RKO (cell line): ENCODE measurements at places on chromosomes 3 and 15.

DNA sequence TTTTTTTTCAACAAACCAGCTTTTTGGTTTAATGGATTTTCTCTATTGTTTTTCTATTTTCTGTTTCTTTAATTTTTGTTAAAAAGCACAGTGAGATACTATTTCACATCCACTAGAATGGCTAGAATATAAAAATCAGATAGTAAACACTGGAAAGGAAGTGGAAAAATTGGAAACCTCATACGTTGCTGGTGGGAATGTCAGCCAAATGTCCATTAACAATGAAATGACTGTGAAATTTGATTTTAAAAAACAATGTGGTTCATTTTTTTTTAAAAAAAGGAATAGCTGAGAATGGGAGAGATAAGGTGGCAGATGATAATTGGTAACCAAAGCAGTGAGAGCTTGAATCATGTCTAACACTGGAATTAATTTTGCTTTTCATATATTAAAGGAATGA lies 19.9 kb downstream of the NR2C2 start:
- DNase-seq = no peak

DNA sequence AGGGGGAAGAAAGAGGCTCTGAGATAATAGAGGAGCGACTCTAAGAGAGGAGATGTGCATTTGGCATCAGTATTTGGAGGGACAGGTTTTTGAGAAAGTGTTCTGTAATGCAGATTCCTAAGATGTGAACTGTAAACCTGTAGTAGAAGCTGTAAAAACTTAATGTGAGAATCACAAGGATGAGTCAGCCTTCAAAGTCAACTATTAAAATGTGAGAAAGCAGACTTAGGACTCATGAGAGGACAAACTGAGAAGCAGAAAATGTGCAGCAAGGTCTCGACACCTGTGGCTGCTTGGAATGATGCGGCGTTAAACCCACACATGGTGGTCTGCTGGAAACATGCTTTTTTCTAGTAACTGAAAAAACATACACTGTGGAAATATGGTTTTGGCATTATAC lies 36.0 kb downstream of the USP13 start:
- peak; percentile 14 for DNase-seq

- no peak for DNase-seq
Measured at GRCh38 chr15:51861557-51862359, 32.3 kb downstream of the TMOD3 start.

DNA sequence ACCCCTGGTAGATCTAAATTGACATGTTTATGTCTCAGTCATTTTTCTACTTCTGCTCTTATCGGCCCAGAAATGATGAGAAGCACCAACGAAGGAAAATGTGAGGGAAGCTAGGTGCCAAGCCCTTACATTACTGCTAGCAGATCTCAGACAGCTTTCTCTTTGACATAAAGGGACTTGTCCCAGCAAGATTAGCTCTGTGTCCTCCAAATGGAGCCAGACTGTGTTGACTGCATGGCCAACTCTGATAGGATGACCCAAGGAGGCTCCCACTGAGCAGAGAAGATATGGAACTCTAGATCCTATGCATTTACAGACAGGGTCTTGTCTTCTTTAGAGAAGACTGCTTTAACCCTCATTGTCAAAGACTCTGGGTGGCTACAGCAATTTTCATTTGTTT lies 2.8 kb upstream of the MCTP2 start:
- DNase-seq = no peak

- no peak for DNase-seq
Measured at GRCh38 chr3:170355738-170356595, 1.5 kb upstream of the SKIL start.

- DNase-seq = no peak
Measured at GRCh38 chr15:63076714-63077046, 34.1 kb downstream of the TPM1 start.

DNA sequence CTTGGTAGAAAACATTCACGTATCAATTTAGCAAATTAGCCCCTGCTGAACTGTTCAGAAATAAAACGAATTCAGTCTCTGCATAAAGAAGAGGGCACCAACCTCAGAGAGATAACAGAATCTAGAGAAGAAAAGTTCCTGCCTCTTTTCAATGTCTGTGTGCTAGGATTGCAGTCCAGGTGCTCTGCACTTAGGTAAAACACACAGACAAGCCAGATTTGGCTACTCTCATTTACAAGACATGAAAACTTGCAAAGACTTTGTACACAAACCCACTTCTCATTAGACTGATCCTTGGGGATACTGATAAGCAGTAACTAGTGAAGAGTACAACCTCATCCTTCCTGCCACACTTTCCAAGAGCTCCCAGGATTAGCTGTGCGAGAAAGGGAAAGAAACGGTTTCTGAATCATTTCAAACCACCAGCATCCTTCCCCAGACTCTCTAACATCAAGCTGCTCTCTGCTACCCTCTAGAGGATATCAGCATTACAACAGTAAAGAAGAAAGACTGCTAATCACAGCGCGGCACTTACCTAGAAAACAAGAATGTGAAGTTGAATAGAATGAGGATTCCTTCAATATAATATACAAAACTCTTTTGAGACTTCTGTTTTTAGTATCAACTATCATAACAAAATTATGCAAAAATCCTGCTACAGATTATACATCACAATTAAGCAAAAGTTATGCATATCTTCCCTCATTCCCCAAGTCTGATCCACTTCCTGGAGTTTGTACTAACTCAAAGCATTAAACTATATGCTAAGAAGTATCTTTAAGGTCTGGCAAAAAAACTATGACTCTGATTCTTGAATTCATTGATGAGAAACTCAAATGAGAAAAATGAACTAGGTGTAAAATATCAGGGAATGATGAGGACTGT lies 306.4 kb downstream of the MAGI1 start:
- DNase-seq = peak; percentile 77

DNA sequence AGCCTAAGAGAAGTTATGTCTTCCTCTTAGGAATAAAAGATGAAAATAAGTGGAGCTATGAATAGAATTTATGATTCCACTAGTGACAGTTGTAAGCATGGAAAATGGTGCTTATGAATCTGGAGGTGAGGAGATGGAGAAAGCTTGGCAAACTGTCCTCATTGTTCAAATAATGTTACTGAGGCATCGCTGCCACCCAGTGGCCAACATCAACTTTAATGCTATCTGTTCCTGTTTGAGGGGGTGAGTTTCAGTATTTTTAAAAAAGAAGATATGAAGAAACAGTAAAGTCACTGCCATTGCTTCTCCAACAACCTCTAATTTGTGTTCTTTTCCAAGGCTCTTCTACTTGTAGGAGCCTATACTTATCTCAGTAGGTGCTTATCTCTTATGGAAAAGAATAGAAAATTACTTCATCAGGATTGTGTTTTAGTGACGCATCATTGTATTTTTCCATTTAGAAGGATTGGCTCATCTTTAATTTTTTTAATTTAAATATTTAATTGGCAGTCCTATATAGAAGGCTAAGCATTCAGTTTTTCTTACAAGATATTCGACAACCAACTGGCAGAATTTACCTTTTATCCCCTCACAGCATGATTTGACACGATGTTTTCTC lies 260.4 kb upstream of the P2RY1 start:
- DNase-seq = peak; percentile 65

GRCh38 chr3:193119926-193120325 lies 121.1 kb upstream of the PLAAT1 start:
- no peak for DNase-seq
